Psoas muscle (tissue), 8 donors: ENCODE measurements at places on chromosomes 6 and 20. TPM values are rescaled to one million over a fixed set of nuclear protein-coding genes. Genes with fewer than 3 reads are reported as not detected.

DNA sequence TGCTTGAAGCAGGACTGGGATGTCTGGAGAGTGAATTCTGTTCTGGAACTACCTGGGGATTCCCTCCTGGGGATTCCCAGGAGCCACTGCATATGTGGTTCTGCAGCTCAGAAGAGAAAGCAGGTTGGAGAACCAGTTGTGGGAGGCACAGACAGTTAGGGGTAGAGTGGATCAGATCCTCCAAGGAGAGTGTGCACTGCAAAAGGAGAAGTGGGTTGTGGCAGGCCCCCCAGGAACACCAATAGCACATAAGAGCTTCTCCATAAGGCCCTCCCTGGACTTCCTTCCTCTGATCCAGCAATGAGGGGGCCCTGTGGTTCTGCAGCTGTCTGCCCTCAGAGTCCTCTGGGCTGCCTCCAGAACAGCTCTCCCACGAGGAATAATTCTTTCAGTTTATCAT is 369.2 kb upstream of the CNR1 start:
- DNase-seq: no peak

GRCh38 chr6:34580707-34581560 is 24.8 kb upstream of the SPDEF start:
- DNase-seq: no peak

GRCh38 chr20:37986873-37987601 is 46.2 kb downstream of the TTI1 start:
- DNase-seq: peak; percentile 80

DNA sequence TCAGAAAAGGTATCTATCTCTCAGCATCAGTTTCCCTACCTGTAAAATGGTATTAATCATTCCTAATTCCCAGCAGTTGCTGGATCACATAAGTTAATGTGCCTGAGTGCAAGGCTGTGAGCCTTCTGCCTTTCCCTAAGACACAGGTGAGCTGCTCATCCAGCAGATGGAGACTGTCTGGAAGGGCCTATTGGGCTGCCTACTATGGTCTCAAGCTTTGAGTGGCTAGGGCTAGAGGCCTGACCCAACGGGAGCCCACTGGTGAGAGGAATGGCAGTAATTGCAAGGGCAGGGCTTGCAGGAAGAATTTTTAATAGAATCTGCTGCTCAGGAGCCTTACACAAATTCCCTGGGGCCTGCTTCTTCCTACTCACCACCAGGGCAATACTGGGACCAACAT is 4.3 kb downstream of the KHDC1 start:
- no peak for DNase-seq

GRCh38 chr6:5457041-5457440 is 195.7 kb downstream of the FARS2 start:
- DNase-seq: peak; percentile 89

DNA sequence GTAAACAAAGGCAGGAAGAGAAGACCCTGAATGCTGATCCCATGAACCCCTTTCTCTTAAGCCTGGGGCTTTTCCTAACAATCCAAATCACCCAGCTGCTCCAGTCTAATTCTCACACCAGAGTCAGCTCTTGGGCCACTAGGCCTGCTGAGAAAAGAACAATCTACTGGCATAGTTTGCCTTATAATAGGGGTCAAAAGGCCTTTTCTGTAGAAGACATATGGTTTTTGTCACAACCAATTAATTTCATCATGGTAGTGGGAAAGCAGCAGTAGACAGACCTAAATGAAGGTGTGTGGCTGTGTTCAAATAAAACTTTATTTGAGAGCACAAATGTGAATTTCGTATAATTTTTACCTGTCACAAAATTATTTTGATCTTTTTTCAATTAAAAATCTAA is 994.7 kb upstream of the EPHA7 start:
- DNase-seq: no peak

DNA sequence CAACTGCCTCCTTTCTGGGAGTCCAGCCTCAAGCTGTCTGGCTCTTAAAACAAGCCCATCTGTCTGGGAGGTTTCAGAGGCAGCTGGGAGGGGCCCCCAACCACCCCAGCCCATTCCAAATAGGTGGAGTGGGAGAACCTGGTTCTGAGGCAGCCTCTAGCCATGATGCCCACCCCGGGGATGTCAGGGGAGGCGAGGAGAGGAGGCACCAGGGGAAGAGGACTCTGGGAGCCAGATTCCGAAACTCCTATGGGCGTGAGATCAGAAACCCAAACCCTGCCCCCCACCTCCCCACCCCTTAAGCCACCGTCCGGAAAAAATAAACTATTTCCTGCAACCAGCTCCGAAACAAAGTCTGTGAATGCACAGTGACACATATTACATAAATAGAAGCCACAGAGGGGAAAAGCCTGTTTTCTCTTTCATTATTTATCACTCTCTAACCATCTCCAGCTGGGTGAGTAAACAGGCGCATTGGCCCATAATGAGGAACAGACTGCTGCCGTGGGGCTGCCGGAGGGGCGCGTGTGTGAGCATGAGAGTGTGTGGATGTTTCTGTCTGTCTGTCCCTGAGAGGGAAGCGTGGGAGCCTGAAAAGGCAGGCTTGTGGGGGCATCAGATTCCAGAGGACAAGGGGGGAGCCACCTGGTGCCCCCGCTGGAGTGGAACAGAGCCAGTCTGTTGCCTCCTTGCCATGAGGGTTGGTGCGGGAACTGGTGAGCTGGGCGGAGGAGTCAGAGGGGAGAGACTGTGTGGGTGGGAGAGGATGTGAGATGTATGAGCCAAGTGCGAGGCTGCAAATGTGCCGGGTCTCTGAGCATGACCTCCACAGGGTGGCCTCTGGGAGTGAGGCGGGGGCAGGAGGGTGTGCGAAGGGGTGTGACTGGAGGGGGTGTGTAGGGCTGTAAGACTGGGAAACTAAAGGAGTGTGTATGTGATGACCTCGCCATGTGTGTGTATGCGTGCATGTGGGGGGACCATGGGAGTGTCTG is 14.3 kb upstream of the FOXP4 start:
- no peak for DNase-seq

DNA sequence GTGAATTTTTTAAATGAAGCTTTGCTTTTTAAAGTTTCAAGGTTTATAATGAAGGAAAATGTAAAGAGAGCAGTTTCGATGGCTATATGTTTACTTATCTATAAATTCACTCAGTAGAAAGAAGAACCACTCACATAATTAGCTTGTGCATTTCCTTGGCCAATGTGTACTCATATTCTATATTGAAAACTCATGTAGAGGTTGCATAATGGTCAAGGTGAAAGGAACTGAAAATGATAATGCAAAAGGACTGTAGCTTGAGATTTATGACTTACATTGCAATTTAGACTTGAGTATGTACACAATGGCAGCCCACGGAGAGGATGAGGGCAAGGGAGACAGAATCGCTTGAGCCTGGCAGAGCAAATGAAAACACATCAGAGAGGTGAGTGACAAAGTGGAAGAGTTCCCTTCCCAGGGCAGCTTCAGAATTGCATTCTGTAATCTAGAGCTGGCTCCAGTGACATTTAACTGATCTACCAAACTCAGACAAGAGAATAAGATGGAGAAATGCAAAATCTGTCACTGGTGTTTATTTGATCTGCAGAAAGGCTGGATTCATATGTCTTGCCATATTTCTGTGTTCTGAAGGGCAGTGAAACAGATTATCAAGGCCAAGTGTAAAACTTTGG is 191.8 kb downstream of the TMEM200A start:
- no peak for DNase-seq

GRCh38 chr6:103723438-103724322 is 1136.0 kb downstream of the HACE1 start:
- no peak for DNase-seq

DNA sequence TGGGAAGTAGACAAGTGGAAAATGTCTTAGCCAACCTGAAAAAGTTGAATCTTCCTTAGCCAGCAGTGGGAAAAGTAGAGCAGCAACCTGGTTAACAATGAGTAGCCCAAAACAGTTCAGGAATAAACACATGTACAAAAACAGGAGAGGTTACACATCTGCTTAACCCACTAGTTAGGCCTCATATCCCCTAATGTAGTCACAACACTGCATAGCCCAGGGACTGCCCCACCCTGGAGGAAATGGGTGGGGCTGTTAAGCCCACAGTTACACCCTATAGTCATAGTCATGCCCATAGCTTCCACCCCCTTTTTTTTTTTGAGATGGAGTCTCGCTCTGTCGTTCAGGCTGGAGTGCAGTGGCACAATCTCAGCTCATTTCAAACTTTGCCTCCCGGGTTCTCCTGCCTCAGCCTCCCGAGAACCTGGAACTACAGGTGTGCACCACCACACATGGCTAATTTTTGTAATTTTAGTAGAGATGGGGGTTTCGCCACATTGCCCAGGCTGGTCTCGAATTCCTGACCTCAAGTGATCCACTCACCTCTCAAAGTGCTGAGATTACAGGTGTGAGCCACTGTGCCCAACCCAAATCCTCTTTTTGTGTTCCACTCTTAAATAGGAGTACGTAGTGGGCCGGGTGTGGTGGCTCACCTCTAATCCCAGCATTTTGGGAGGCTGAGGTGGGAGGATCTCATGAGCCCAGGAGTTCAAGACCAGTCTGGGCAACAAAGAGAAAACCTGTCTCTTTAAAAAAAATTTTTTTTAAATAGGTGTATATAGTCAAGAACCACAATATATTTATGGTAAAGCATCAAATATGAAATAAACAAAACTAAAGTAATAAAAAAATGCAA is 24.5 kb downstream of the ILRUN start:
- no peak for DNase-seq

DNA sequence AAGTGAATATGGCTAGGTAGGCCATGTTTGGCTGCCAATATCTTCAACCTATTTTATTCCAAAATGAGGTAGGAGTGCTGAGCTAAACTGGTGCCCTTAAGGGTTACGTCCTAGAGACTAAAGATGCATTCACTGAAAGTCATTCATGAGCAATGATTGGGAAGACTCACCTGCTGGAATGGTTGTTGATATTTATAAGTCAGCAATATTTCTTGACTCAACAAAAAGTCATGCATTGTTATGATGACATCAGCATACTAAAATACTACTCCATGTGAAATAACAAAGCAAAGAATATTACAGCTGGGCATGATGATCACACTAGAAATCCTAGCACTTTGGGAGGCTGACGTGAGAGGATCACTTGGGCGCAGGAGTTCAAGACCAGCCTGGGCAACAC is 17.6 kb upstream of the NUP153 start:
- DNase-seq: no peak

DNA sequence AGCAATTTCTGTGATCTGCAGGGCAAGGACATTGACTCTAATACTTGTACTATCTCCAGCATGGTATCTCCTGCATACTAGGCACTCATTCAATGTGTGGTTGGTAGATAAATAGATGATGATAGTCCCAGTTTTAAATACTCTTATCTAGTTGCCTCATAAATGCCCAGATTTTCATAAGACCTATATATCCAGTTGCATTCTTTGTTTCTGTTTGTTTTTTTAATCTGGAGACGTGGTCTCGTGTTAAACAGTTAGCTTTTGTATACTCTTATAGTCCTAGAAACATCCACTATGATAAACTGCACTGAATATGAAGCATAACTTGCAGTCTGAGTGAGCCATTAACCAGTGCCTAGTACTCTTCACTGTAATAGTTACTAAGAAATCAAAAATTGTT is 35.5 kb upstream of the SUMO4 start:
- no peak for DNase-seq

DNA sequence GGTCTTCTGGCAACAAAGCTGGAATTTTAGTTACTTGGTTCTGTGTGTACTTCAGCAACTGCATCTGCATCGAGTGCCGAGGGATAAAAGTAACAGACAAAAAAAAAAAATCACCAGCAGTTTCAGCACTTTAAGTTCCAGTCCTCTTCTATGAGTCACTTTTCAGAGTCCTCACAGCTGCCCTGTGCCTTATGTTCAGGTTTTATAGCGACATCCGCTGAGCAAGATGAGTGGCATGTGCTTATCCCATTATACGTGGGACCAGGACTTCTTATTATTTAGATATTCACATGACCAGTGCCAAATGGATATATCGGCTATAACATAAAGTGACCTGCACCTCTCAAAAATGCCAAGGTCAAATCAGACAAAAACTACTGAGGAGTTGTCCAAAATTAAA is 242.9 kb downstream of the FOXA2 start:
- no peak for DNase-seq

GRCh38 chr6:90868256-90868655 is 281.4 kb upstream of the MAP3K7 start:
- DNase-seq: no peak

GRCh38 chr20:58229198-58229798 is 845 bp upstream of the ANKRD60 start:
- DNase-seq: no peak

DNA sequence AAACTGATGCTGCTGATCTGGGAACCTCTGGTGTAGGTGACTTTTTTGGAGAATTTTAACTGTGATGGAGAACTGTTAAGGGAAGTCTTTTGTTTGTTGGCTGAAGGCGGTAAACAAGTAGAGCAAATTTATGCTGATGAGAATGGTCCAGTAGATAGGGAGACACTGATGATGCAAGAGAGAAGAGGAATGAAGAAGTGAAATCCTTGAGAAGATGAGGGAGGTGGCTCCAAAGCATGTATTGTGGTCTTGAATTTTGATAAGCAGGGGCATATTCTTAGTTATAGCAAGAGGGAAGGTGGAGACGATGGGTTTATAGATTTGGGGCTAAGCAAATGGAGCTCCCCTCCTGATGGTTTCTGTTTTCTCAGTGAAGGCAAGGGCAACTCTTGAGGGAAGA is 22.0 kb downstream of the MAPK14 start:
- no peak for DNase-seq

GRCh38 chr6:143286251-143286795 is 164.2 kb downstream of the ADAT2 start:
- DNase-seq: no peak

The RBPJL gene
- 0.22 TPM for total RNA-seq

The MATN4 gene
- not detected for total RNA-seq

The WDR46 gene
- 46.0 TPM for total RNA-seq

The TNFRSF6B gene
- total RNA-seq: 2.2 TPM

The BLCAP gene
- 507 TPM for total RNA-seq

The GPR6 gene
- total RNA-seq: not detected

The TINAG gene
- 0.27 TPM for total RNA-seq

The CDH4 gene
- total RNA-seq: 1.0 TPM

The RFX6 gene
- total RNA-seq: not detected

The RTEL1 gene
- total RNA-seq: 9.2 TPM

The MEI4 gene
- total RNA-seq: not detected

The BMP7 gene
- not detected for total RNA-seq

The EPHA7 gene
- 0.06 TPM for total RNA-seq

The CENPW gene
- total RNA-seq: 1.4 TPM
